ENCODE measurements at places on chromosomes 11 and 22.

DNA sequence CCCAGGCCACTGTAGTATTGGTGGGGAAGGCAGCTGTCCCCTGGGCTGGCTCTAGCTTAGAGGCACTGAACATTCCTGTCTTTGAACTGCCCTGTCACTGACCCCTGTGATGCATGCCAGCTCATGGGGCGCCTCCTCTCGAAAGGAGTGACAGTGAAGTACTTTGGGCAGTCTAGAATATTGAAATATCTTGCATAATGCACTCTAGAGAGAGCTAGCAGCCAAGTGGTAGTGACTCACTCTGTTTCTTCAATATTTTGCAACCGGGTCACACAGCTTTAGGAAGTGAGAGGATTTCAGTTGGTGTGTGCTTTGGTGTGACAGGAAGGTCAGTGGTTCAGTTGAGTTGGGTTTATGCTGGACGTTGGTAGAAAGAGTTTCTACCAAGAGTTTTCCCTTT, 35.5 kb upstream of the ST14 start:
- peak; percentile 83 for DNase-seq

GRCh38 chr11:121417055-121417551, 35.0 kb upstream of the SORL1 start:
- peak; percentile 94 for DNase-seq

GRCh38 chr11:72263361-72263760, 19.4 kb upstream of the PHOX2A start:
- DNase-seq = no peak

- DNase-seq = peak; percentile 90
Measured at GRCh38 chr11:126790550-126791081, 210.0 kb downstream of the KIRREL3 start.

GRCh38 chr11:47867823-47868222, 19.7 kb upstream of the NUP160 start:
- no peak for DNase-seq

DNA sequence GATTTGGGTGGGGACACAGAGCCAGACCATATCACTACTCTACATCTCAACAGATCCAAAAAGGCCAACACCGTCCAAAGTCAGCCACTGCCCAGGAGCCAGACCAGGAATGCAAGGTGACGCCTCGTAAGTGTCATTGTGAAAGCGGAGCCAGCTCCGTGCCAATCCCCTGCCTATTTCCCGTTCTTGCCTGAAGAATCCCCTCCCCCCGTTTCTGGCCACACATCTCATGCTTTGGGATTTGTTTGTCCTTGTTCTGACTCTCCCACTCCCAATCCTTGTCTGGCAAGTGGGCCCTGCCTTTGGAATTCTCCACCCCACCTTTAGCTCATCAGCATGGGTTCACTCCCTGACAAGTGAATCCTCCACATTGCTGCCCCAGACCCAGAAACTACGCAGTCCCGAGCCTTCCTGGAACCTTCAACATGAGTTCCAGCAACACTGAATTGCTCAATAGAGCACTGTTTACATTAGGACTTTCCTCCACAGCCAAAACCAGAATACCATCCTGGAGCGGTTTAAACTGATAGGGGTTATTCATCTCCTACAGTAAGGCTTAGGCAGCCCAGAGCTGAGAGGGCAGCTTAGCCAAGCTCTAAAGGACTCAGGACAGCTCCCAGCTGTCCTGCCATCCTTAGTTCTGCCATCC, 6.0 kb upstream of the SLC35C1 start:
- DNase-seq = peak; percentile 24

- no peak for DNase-seq
Measured at GRCh38 chr11:121214861-121215260, 77.7 kb upstream of the SC5D start.

Data from fibroblast of skin of right quadriceps (primary cell).